ENCODE measurements at places on chromosomes 3 and 15. TPM values are rescaled to one million over a fixed set of nuclear protein-coding genes. Genes with fewer than 3 reads are reported as not detected.

DNA sequence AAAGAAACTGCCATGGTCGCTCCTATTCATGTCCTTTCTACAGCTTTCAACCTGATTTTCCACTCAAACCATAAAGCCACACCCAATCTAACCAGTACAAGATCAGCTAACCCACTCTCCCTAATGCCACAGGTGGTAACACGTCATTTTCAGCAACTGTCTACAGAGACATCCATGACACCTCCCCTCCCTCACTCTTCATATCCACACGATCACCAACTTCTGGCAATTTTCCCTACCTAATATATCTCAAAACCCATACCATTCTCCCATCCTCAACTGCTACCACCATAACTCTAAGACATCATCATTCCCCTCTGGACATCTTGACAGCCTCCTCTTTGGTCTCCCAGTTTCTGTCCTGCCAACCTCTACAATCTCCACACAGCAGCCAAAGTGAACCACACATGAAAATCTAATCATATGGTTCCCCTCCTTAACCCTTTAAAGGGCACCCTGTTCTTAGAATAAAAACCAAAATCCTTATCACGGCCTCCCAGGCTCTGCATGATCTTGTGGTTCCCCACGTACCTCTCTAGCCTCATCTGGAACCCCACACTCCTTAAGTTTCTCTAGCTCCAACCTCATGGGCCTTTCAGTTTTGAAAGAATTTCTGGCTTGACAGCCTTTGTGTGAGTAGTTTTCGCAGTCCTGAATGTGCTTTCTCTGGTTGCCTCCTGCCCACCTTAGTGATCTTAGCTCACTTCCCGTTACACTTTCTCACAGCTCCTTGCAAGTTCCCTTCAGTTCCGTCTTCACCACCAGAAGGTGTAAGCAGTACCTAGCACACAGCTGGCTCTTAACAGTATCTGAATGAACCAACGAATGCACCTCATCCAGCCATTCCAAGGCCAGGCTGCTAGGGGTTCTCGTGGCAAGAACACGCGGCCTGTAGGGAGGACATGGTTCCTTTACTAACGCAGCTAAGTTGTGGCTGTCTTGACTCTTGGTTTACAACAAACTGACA lies 33.4 kb downstream of the SPINK8 start:
- DNase-seq = peak; percentile 4
- H3K4me1 ChIP-seq = no peaks in the 10 kb centered on the region
- H3K27me3 ChIP-seq = no peaks in the 10 kb centered on the region

C2CD4A gene
- not detected for total RNA-seq

- no peak for DNase-seq
- H3K4me3 ChIP-seq = no peak overlapping the region
- H3K27ac ChIP-seq = no peak overlapping the region
- H3K27me3 ChIP-seq = no peaks in the 10 kb centered on the region
These were observed 18.6 kb downstream of the SAMD7 start for GRCh38 chr3:169929830-169930519.

DNA sequence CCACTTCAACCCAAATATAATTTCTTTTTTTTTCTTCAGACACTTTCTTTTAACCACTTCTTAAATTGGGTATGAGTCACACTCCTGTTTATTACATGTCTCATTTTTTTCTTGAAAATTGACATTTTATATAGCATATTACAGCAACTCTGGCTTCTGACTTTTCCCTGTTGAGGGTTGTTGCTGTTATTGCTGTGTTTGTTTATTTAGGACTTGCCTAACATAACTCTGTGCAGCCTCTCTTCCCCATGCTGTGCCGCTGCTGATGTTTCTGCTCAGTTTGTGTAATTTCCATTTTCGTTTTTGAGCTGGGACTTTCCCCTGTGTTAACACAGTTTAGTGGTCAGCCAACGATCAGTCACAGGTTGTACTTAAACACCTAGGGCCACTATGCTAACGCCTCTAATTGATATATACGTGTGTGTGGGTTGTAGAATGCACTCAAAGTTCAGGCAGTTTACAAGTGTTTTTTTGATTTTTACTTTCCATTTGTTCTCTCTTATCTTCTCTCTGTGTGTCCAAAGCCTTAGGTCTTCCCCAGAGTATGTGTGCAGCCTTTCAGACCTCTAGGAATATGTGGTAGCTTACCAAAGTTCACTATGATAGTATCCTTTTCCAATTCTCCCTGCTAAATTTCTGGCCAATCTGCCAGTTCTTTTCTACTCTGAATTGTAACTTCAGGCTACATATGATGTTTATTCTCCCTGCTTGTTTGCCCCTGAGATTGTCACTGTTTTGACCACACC lies 337.2 kb downstream of the ZBTB20 start:
- no peaks in the 10 kb centered on the region for H3K36me3 ChIP-seq
- no peaks in the 10 kb centered on the region for H3K27me3 ChIP-seq
- no peak overlapping the region for H3K4me3 ChIP-seq
- H3K4me1 ChIP-seq = peaks cover 13% of the 10 kb centered on the region
- no peak overlapping the region for H3K27ac ChIP-seq

EBLN2 gene
- 11.6 TPM for total RNA-seq

DNA sequence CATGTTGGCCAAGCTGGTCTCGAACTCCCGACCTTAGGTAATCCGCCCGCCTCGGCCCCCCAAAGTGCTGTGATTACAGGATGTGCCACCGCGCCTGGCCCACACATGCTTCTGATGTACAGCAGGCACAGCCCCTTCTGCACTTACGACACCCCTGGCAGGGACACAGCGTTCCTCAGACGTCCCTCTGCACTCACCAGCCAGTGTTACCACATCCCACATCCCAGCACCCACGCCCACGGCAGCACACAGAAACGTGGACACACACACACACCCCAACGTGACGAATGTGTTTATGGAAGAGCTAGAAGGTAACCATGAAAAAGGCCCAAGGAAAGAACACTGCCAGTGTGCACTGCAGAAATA lies 576 bp upstream of the RPAP1 start:
- no peaks in the 10 kb centered on the region for H3K27me3 ChIP-seq
- H3K36me3 ChIP-seq = no peaks in the 10 kb centered on the region
- H3K4me3 ChIP-seq = peak overlapping the region; percentile 96
- no peak overlapping the region for H3K27ac ChIP-seq

DNA sequence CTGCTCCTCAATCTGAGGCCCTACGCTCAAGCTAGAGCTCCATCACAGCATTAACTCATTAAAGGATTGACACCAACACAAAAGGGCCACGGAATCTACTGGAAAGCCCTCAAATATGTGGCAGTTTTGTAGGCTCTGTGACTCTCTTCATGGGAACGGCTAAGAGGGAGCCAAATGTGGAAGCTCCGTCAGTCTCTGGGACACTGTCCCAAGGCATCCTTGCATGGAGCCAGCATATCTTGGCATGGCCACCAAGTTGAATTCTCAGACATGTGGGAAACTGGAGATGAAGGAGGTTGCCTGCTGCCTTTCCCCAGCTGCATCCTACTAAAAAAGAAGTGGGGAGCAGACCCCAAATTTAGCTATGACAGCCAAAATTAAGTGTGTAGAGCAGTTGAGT lies 296.9 kb downstream of the NTRK3 start:
- DNase-seq = no peak
- H3K4me1 ChIP-seq = no peaks in the 10 kb centered on the region
- no peaks in the 10 kb centered on the region for H3K27me3 ChIP-seq
- no peaks in the 10 kb centered on the region for H3K36me3 ChIP-seq

DNA sequence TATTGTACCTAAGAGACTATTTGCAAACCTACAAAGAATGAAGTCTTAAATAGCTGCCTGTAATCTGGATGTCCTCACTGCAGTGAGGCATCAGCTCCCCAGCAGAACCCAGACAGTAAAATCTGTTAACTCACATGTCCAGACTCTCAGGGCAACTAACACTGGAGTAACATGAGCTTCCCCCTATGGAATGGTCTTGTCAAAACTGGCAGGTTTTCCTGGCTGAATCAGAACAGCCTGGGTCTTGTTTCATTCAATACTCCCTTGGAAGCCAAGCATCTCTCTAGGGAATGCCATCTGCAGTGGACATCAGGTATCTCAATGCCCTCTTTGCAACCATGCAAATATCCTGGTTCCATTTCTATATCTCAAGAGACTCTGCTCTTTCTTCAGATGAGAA lies 24.4 kb downstream of the PTPN9 start:
- H3K4me3 ChIP-seq = no peak overlapping the region
- peak; percentile 5 for DNase-seq

DNA sequence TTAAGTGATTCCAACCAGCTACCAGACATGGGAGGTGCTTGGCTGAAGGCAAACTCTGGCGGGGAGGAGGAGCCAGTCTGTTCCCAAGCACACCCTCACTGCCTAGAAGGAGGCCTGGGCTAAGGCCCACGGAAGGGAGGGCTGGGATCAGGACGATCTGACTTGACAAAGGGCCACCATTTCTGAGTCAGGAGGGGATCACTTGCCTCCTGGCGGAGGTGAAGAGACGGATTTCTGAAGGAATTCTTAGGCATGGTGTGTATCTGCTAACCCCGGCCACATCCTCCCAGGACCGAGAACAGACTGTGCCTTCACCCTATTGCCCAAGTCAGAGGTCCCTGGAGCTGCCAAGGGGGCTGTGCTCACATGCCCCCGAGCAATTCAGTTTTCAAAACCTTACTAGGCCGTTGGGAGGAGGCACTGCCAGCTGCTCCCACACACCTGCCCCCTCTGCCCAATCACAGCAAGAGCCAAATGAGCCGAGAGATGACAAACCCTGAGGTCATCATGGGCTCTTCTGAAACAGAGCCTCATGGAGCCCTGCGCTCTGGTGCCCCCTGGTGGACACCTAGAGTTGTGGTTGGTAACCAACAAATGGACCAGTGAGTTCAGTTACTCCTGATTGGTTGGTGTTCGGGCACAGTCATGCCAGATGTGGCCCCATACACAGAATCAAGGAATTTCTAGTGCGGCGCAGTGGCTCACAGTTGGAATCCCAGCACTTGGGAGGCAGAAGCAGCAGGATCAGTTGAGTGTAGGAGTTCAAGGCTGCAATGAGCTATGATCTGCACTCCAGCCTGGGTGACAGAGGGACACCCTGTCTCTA lies 6.5 kb upstream of the TNK2 start:
- H3K27ac ChIP-seq = peak overlapping the region; percentile 77
- H3K4me1 ChIP-seq = peaks cover 8% of the 10 kb centered on the region
- H3K36me3 ChIP-seq = no peaks in the 10 kb centered on the region
- peaks cover 17% of the 10 kb centered on the region for H3K27me3 ChIP-seq

GRCh38 chr15:66595931-66596545 lies 30.2 kb upstream of the LCTL start:
- H3K36me3 ChIP-seq = no peaks in the 10 kb centered on the region

GRCh38 chr15:38323895-38324294 lies 71.3 kb downstream of the SPRED1 start:
- no peak for DNase-seq
- no peak overlapping the region for H3K4me3 ChIP-seq
- H3K4me1 ChIP-seq = no peaks in the 10 kb centered on the region
- H3K36me3 ChIP-seq = peaks cover 17% of the 10 kb centered on the region
- no peak overlapping the region for H3K27ac ChIP-seq

GRCh38 chr15:74482661-74483060 lies 21.7 kb upstream of the UBL7 start:
- no peaks in the 10 kb centered on the region for H3K4me1 ChIP-seq
- H3K27me3 ChIP-seq = no peaks in the 10 kb centered on the region
- no peak overlapping the region for H3K27ac ChIP-seq
- no peak overlapping the region for H3K4me3 ChIP-seq
- no peaks in the 10 kb centered on the region for H3K36me3 ChIP-seq

RTP3 gene
- not detected for total RNA-seq

DNA sequence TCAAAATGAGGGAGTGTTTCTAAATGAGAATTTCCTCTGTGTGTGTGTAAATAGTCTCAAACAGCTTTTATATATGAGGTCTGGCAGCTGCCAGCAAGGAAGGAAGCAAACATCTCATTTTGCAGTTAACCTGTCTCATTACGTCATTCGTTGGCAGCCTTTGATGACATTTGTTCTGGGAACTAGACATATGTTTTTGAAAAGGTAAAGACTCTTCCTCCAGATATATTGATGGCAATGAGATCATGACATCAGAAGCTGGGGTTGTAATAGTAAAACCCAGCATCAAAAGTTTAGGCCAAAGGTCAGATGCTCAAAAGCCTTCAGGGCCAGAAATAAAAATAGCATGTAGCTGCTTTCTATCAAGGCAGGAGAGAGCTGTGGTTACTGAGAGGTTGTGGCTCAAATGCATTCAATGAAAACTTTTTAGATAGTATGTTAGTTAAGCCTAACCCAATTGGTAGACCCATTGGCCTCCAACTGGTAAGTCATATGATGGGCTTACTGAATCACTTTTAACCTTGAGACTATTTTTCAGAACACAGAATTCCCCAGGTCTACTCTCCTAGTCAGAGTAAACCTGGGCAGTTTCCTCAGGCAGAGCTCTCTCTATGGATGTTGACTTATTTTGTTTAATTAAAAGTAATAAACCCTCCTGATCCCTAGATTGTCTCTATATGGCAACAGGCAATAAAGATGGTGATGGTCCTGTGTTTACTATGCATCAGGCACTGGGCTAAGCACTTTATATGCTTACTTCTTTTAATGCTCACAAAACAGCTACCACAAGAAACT lies 386.5 kb upstream of the CFAP20DC start:
- no peak overlapping the region for H3K4me3 ChIP-seq
- H3K4me1 ChIP-seq = peaks cover under 1% of the 10 kb centered on the region
- peaks cover 33% of the 10 kb centered on the region for H3K27me3 ChIP-seq
- no peak for DNase-seq
- no peak overlapping the region for H3K27ac ChIP-seq

BNIP2 gene
- 69.9 TPM for total RNA-seq

DNA sequence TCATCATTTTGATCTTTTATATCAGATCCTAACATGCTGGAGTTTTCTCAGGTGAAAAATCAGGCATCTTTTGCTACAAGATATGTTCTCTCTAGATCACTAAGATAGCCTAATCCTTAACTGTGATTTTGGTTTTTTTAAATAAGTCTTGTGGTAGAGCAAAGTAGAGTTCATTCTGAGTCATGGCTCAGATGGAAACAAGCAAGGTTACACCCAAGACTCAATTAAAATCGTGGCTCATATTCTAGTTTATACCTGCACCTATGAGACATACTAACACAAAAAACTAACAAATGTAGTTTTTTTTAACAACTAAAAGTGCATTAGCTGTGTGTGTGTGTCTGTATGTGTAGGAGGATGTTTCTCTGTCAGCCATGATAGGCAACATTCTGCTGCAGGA lies 428.2 kb downstream of the NLGN1 start:
- no peak overlapping the region for H3K4me3 ChIP-seq
- H3K4me1 ChIP-seq = no peaks in the 10 kb centered on the region
- H3K36me3 ChIP-seq = no peaks in the 10 kb centered on the region
- no peak overlapping the region for H3K27ac ChIP-seq
- H3K27me3 ChIP-seq = no peaks in the 10 kb centered on the region

GRCh38 chr3:56302417-56302816 lies 165.8 kb downstream of the ERC2 start:
- peak; percentile 33 for DNase-seq
- H3K36me3 ChIP-seq = no peaks in the 10 kb centered on the region
- no peak overlapping the region for H3K27ac ChIP-seq
- H3K4me1 ChIP-seq = peaks cover 14% of the 10 kb centered on the region
- no peak overlapping the region for H3K4me3 ChIP-seq
- no peaks in the 10 kb centered on the region for H3K27me3 ChIP-seq

GRCh38 chr3:144033863-144034262 lies 62.2 kb downstream of the DIPK2A start:
- H3K4me1 ChIP-seq = no peaks in the 10 kb centered on the region
- H3K36me3 ChIP-seq = no peaks in the 10 kb centered on the region
- H3K27ac ChIP-seq = no peak overlapping the region
- no peak overlapping the region for H3K4me3 ChIP-seq
- no peaks in the 10 kb centered on the region for H3K27me3 ChIP-seq

GRCh38 chr15:64717735-64718495 lies 57.5 kb downstream of the RBPMS2 start:
- no peaks in the 10 kb centered on the region for H3K27me3 ChIP-seq
- H3K4me1 ChIP-seq = no peaks in the 10 kb centered on the region
- H3K36me3 ChIP-seq = no peaks in the 10 kb centered on the region
- H3K27ac ChIP-seq = no peak overlapping the region
- no peak overlapping the region for H3K4me3 ChIP-seq
